Fibroblast of skin of scalp (primary cell): ENCODE measurements at places on chromosomes 2 and 18.

GRCh38 chr2:201821080-201821479 lies 14.7 kb downstream of the CDK15 start:
- DNase-seq = no peak

GRCh38 chr2:215940645-215941184 lies 72.6 kb downstream of the MREG start:
- DNase-seq = peak; percentile 27

GRCh38 chr2:60440079-60440766 lies 113.2 kb downstream of the BCL11A start:
- DNase-seq = no peak

DNA sequence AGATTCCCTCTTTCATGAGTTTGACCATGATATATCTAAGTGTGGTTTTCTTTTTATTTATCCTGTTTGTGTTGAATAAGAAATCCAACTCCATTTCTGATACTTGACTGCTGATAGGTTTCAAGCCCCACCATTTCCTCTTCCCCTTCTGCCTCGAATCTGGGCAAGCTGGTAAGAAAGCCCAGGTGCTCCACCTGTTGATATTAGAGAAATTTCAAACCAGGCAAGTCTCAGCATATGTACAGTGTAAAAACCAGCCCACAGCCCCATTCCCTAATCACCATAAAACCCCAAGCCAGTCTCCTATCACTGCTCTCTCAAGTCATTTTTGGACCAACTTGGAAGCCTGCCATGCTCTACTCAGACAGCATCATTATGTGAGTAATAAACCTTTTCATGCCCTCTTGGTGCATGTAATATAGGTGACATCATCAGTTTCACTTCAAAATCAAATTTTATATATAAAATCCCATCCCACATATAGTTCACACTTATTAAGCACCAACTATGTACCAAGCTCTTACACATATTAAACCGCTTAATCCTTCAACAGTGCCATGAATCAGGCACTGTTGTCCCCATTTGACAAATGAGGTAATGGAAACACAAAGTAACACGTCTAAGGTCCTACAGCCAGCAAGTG lies 46.6 kb downstream of the SMAD2 start:
- DNase-seq = peak; percentile 52

DNA sequence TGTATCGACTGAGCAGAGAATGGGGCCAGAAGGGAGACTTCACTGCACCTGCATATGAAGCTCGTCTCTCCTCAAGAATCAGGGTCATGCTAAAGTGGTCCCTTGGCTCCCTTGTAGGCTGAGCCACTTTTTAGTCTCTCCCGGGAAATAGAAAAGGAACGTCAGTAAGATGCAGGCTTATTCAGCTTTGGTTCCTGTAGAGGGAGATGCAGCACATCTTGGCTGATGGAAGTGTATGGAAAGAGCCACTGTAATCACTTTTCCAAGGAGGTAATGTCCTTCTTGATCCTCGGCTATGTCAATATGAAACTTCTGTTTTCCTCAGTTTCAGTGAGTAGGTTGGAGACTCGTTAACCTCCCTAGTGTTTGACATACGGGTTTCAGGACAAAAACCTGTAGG lies 235.2 kb downstream of the GCA start:
- DNase-seq = no peak

DNA sequence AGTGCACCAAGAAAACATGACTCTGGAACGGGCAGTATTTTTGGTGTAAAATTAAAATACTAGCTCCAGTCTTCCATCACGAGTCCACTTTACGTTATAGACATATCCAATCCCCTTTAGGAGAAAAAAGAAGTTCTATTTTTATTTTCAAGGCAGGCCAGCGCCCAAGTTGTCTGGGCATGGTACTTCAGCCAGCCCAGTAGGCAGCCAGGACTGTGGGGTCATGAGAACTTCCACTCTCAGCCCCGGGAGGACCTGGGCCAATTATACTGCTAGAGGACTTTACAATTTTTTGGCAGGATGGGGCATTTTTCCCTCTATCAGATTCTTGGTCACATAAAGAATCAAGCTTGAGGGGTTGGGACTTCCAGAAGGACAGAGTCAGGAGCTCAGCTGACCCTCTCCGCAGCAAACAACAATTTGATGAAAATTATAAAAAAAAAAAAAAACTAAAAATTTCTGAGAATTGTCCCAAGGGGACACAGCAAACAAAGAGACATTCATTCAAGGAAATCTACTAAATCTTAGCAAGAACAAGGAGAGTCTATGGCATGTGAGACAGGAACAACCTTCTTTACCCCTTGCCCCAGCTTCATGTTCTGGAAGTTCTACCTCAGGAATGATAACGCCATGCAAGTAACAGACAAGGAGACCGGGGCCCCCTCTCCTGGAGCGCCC lies 37.3 kb upstream of the B3GNT2 start:
- no peak for DNase-seq

- peak; percentile 8 for DNase-seq
These were observed 73.4 kb upstream of the ATL2 start for GRCh38 chr2:38450509-38450908.

GRCh38 chr2:147076634-147077033 lies 768.2 kb upstream of the ACVR2A start:
- DNase-seq = peak; percentile 53
